ENCODE measurements at places on chromosomes 2 and 18.

GRCh38 chr2:236550701-236551465 lies 18.7 kb upstream of the ACKR3 start:
- no peak for DNase-seq

- no peak for DNase-seq
Observed at GRCh38 chr2:18180031-18180610, 301.7 kb downstream of the KCNS3 start.

DNA sequence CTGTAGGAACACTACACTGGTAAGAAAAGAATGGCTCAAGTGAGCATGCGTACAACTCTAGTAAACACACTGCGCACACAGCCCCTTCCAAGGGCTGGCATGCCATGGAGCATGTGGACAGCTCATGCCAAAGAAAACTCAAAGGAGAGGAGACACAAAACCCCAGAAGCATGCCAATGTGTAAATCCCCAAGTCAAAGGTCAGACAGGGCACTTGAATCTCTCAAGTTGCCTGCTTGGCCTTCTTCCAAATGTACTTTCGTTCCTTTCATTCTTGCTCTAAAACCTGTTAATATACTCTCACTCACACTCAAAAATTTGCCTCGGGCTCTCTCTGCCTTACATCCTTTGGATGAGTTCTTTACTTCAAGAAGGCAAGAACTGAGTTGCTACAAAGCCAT lies 365.3 kb downstream of the NBAS start:
- DNase-seq: no peak

- DNase-seq: no peak
Observed at GRCh38 chr18:23057096-23057495, 78.2 kb upstream of the CABLES1 start.

- DNase-seq: no peak
Observed at GRCh38 chr2:48723129-48723528, 32.4 kb downstream of the LHCGR start.

DNA sequence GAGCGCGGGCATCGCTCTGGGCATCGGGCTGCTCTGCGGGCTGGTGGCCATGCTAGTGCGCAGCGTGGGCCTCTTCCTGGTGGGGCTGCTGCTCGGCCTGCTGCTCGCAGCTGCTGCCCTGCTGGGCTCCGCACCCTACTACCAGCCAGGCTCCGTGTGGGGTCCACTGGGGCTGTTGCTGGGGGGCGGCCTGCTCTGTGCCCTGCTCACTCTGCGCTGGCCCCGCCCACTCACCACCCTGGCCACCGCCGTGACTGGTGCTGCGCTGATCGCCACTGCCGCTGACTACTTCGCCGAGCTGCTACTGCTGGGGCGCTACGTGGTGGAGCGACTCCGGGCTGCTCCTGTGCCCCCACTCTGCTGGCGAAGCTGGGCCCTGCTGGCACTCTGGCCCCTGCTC lies 3.8 kb downstream of the TMEM198 start:
- DNase-seq: no peak

DNA sequence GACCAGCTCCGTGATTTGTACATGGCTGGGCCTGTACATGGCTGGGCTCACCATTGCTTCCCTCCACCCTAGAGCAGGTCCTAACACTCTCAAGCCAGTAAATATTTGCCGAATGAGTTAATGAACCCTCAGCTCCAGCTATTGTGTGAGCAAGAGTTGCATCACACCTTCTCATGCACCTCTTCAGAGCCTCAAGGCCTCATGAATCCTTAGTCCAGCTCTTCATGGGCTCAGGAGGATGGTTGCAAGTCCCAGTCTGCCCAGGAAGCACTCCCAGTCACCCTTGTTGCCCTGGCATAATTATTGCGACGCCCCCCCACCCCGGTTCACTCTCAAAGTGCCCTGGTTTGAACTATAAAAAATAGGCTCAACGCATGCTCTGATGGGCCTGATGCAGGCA lies 30.1 kb upstream of the GNAL start:
- DNase-seq: no peak

GRCh38 chr2:10255189-10256030 lies 47.3 kb upstream of the HPCAL1 start:
- DNase-seq: no peak

GRCh38 chr18:54531402-54532065 lies 59.5 kb upstream of the DYNAP start:
- no peak for DNase-seq

DNA sequence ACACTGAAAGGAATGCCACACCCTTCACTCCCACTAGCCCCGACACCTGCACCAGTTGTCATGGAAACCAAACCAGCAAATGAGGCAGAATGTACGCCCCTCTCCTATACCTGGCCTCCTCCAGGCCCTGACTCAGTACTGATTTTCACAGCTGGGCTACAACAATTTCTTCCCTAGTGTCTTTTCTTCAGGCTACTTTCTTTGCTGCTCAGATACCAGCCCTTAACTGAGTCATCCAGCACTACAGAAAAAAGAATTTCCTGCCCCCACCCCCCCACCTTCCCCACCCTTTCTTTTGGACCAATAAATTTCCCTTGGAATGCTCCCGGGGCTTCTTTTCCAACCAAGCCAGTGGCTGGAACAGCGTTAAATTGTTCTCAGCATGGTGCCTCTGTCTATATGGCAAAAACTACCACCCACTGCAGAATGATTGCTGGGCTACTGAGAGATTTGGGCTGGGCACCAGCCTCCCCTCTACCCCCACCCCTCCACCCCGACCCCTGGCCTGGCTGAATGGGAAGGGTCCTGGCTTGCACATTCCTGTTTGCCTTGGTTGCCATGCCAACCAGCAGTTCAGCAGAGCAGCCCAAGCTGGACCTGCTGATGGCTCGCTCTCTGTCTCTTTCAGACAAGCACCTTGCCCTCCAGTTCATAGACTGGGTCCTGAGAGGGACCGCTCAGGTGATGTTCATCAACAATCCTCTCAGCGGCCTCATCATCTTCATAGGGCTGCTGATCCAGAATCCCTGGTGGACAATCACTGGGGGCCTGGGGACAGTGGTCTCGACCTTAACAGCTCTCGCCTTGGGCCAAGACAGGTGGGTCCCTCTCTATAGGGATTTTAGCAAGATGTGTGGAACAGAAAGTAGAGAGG lies 11.3 kb downstream of the SLC14A2 start:
- no peak for DNase-seq

- peak; percentile 74 for DNase-seq
Observed at GRCh38 chr2:236642125-236642524, 72.5 kb downstream of the ACKR3 start.

- DNase-seq: no peak
Observed at GRCh38 chr18:58674863-58675472, 3.7 kb downstream of the MALT1 start.

DNA sequence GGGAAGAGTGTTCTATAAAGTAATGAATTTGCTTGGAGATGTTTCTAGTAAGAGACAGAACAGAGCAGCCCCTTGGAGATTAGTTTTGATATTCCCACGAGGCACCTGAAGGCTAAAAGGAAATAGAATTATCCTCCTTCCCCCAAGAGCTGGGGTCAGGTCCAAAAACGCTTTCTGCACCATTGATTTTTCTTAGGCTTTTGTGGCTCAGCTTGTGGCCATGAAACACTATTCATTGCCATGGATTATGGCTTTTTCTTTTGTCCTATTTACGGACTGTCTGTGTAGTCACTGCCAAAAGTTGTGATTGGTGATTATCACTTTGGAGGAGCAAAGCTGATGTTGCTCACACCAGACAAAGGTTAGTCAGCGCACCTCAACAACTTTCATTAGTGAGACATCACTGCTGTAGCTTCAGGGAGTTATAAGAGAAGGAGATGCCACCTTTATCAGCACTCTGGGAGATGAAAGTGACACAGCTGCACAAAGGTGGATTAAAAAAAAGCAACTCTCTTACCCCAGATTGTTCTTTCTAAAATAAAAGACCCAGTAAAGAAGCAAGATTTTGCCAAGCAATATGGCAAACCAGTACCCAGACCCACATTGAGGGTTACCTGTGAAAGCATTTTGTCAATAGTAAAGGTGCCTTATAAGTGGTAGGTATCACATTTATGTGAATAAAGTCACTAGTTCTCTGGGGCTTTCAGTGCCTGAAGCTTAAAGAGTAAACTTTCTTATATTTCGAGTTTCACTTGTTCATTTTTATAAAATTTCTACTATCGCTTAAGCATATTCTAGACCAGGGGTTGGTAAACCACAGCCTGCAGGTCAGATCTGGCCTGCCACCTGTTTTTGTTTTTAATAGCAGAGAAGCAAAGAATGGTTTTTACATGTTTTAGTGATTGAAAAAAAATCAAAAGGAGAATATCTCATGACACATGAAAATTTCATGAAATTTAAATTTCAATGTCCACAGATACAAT lies 10.6 kb downstream of the CXCR4 start:
- DNase-seq: no peak

- DNase-seq: no peak
Observed at GRCh38 chr2:102286041-102286440, 25.3 kb upstream of the IL1RL1 start.

- DNase-seq: no peak
Observed at GRCh38 chr18:51382081-51382480, 184.6 kb upstream of the MEX3C start.

GRCh38 chr2:218002845-218003180 lies at the start of gene TNS1:
TSS of gene TNS1 (minus strand) at chr2:218002995. CDS start at chr2:218002872, 123 bp downstream.
- DNase-seq: no peak

- no peak for DNase-seq
Observed at GRCh38 chr2:126302043-126302442, 353.9 kb upstream of the GYPC start.

GRCh38 chr2:33777786-33778185 lies 178.7 kb upstream of the FAM98A start:
- DNase-seq: no peak

DNA sequence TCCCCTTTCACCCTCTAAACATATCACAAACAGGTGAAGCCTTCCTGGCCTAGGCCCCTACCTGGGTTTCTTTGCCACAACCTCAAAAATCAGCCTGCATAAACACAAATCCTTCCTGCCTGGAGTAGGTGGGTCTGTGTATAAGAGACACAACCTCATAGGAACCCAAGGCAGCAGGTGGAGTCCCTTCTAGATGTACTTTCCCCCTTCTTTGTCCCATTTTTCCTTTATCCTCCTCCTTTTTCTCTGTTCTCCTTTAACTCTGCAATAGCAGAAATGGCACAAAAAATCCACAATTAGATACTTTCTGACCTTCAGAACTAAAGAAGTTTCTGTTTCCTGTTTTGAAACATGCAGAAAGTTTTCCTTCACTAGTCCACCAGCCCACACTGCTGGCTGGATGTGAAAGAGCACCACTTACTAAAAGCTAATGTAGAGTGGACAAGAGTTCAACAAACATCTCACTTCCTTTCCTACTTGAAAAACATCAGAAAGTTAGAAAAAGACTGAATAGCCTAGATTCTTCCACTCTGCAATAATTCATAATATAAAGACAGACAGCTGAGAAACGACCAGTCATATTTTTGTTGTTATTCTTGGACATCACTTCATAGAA lies 11.2 kb downstream of the SLC40A1 start:
- no peak for DNase-seq

Data from suprapubic skin (tissue), 4 donors.